ENCODE measurements at places on chromosomes 7 and 10.

GRCh38 chr10:69774596-69774995 lies 27.1 kb upstream of the COL13A1 start:
- no peak for DNase-seq

DNA sequence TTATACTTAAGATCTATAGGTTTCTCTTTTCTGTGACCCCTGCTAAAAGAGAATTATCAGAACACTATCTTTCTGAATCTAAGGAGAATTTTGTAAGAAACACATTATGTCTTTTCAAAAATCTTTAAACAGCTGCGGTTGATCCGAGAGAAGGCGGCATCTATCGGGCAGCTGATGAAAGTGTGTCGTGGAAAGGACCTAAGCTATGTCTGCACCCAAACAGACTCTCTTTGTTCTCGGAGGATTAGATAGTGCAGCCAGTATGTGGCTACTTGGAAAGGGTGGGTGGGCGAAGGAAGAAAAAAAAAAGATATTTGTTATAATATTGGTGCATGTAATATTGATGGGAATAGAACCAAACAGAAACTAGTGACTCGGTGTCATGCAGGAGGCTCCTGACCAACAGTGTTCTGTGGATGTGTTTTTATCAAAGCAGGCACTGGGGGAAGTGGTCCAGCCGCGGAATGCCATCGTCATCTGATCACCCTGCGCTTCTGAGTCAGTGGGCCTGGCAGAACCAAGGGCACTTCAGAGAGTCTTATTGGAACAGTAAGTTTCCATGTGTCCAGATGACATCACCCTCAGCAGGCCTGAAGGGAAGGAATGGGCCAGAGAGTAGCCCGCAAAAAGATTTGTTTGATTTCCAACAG lies 509.7 kb upstream of the AKR1E2 start:
- no peak for DNase-seq

- no peak for DNase-seq
These were observed 66.1 kb downstream of the MTPN start for GRCh38 chr7:135911099-135911498.

GRCh38 chr10:88207121-88207546 lies 343.7 kb downstream of the PTEN start:
- DNase-seq = no peak

DNA sequence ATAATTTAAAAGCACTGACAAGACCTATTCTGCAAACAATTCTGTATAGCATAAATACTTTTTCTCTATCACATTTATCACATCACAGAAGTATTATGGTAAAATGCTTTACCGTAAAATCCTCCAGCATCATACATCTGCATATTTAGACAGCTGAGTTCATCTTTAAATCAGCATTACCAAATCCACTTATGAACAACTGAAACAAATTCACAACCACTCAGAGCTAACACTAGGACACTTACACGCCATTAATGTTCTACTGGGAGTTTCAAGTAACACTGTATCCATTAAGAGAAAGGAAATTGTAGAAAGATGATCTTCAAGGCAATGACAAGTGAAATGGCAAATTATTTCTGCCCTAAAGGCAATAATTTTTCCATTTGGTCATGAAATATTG lies 105.7 kb upstream of the DKK1 start:
- DNase-seq = no peak

DNA sequence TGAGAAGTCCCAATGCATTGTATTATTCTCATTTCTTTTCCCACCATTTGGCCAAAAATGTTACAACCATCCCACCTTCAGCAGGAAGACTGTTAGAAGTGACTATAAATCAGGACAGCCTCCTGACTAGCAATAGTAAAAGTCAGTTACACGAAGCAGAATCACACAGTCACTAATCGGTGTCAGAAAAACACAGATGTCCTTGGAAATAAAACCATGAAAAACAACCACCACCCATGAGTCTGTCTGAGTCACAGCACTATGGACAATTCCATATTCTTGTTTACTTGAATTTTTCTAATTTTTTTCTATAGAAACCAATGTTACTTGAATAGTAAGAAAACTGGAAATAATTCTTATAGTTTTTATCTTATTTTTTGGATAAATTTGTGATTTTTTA lies 81.9 kb upstream of the FRMD4A start:
- no peak for DNase-seq

GRCh38 chr10:44395396-44395795 lies 10.5 kb upstream of the CXCL12 start:
- no peak for DNase-seq

Measured in activated CD8-positive, alpha-beta T cell treated with anti-CD3 and anti-CD28 coated beads, Interleukin-2, amount 10 ng/mL, durations not matched to agents 7 days and 5 days (primary cell).